ENCODE measurements at places on chromosomes 11 and 22.

GRCh38 chr11:25612806-25613205 is 719.1 kb upstream of the ANO3 start:
- DNase-seq, result no peak

DNA sequence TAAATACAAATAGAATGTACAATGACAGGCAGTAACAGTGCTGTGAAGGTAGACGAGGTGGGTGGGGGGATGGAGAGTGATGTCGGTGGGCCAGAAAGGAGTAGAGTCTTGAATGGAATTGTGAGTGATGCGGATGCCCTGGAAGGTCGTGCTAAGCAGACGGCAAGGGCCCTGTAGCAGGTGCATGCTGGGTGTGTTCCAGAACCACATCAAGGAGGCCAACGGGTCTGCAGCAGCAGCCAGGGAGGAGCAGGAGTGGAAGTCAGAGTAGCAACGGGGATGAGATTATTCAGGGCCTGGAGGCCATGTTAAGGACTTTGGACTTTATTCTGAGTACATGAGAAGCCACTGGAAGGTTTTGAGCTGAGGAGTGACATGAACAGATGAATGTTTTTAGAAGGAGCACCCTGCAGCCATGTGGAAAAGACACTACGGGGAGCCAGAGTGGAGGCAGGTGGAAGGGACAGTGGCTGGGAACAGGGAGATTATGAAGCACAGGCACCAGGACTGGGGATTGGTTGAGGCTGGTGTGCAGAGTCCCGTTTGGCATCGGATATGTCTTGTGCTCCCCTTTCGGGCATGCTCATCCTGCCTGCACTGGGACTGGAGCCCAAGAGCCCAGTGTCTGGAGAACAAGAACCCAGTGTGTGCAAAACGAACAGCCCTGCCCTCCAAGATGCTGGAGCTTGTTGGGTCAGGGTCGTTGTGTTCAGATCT is 74.1 kb downstream of the COMMD9 start:
- no peak for DNase-seq

DNA sequence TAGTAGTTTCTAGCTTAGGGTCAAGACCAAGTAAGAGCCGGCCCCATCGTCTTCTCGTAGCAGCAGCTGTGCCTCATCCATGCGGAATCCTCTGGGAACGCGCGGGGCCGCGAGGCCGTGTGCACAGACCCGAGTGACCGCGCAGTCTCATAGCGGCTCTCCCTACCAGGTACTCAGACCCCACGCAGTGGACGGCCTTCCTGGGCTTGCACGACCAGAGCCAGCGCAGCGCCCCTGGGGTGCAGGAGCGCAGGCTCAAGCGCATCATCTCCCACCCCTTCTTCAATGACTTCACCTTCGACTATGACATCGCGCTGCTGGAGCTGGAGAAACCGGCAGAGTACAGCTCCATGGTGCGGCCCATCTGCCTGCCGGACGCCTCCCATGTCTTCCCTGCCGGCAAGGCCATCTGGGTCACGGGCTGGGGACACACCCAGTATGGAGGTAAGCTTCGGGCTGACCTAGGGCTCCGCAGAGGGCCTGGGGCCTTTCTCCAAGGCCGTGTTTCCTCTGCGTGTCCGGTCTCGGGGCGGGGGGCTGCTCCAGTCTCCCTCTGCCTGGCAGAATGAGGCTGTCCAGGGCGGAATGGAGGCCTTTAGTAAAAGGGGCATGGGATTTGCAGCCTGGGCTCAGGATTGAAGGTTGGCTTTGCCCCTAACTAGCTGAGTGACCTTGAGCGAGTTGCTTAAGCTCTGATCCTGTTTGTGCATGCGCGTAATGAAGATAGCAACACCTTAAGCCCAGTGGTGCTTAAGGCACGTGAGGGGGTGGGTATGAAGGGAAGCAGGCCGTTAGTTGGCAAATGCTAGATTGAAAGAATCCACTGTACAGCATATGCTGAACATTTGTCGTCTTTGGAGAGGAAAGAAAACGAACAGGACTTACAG is 48.9 kb downstream of the ST14 start:
- no peak for DNase-seq

DNA sequence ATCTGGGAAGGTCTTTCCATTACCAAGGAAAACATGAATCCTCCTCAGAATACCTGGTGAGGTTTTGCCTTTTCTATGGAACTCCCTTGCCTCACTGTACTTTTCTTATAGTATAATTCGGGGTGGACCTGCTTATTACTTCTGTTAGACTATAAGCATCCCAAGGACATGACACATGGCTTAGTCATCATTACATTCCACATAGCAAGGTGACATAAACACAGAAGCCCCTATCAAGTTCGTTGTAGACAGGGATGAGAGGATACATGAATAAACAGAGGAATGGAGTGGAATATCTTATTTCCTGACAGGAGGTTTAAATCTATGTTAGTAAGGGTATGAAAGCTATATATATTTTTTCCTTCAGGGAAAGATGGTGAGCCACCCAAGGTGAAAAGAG is 532.2 kb upstream of the CCDC90B start:
- DNase-seq, result no peak

- no peak for DNase-seq
These were observed 81.2 kb downstream of the GUCY1A2 start for GRCh38 chr11:106937111-106937510.

DNA sequence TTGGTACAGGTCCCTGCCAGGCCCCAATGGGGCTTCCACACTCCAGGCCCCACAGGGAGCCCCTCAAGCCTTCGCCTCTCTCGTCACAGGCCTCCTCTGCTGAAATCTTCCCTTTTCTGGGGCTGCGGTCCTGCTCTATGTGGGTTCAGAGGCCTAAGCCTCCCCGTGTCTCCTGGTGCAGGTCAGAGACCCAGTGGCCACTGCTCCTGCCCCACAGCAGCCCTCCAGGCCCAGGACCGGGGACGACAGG is 5.9 kb upstream of the IFITM3 start:
- DNase-seq, result no peak

- no peak for DNase-seq
These were observed 72.7 kb downstream of the BRD1 start for GRCh38 chr22:49754696-49755630.

DNA sequence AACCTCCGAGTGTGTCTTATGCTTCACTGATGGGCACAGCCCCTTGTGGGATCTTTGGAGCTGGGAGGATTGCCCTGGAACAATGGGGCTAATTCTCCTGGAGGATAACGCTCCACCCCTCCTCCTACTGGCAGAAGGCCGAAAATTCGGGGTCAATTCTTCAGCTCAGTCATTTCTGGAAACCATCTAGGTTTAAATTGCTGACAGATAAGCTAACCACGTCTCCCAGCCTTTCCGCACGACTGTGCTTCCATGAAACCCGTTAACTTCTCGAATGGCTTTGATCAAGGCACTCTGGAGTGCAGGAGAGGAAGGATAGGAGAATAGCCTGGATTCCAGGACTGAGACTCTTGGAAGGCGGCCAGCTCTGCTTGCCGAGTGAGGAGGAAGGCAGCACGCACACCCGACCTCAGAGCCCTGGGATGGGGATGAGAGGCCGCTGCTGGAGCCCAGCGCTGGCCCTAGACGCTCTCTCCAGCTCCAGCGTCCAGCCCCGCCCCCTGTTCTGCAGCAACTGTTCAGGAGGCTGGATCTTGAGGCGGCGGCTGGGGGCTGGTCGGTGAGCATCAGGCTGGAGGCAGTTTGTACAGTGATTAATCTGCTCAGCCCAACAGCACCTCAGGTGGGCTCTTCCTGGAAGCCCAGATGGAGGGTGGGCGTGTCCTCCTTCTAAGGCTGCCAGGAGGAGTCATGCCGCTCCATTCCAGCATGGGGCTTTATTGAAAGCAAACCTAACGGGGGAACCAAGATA is 176.7 kb upstream of the NCAM1 start:
- DNase-seq, result no peak

GRCh38 chr11:57515332-57516060 is at the start of gene SLC43A1:
TSS of gene SLC43A1 (minus strand) at chr11:57515702. CDS start at chr11:57514111, 1,591 bp downstream.
- DNase-seq, result no peak

- no peak for DNase-seq
These were observed 11.5 kb downstream of the PKNOX2 start for GRCh38 chr11:125175896-125176575.

DNA sequence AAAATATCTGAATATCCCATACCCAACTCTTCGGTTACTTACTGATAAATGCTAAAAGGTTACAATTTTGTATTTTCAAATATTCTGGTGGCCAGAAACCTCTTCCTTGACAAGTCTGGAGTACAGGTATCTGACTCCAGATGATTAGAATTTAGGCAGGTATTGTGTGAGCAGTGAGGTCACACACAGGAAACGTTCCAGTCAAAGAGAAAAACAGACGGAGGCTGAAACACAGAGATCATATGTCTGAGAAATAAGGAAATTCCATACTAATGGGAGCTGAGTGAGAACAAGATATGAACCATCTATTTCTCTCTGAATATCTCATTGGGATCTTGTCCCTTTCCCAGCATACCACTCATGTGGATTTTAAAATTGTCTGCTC is 89.4 kb upstream of the IGLL5 start:
- DNase-seq, result no peak

DNA sequence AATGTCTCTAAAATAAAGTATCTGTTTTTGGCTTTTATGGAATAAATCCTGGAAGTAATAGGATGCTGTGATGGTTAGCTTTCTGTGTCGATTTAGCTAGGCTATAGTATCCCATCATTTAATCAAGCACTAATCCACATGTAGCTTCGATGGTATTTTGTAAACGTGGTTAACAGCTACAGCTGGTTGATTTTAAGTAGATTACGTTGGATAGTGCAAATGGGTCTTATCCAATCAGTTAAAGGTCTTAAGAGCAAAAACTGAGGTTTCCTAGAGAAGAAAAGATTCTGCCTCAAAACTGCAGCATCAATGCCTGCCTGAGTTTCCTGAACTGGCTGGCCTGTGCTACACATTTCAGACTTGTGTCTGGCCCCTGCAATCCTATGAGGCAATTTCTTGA is 314.2 kb upstream of the SORL1-AS1 start:
- no peak for DNase-seq

DNA sequence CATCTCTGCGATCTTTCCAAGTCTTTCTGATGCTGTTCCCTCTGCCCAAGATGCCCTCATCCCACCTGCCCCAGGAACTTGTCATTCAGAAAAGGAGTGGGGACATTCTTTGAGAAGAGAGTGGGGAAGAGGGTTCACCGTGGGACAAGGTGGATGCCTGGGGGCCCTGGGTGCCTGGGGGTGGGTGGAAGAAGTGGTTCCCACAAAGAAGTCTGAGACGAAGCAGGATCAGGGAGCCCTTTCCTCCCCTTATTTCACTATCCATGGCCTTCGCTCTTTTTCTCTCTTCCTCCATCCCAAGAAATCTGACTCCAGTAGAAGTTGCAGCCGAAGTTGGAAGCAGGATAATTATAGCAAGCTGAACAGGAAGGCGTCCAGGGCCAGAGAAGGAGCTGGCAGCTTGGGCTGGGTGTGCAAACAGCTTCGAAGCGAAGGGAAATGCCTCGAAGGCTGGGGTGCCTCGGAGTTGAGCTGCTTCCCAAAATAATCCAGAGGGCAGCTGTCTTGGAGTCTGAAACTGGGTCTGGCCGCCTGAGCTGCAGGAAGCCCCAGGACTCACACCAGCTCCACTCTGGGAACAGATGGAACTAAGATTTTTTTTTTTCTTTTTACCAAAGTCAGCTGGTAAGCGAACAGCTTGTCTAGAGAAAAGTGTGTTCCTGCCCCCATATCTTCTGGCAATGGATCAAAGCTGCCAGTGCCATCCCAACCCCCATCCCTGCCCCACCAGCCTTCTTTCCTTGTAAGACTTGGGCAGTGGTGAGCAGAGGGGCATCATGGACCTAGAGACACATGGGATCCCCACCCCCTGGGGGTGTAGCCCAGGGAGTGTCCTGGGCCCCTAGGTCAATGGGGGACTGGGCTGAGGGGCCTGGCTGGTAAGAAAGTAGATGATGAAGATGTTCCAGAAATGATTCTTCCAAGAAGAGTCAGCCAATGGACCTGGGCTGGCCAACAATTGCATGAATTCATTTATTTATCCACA is 31.5 kb downstream of the PARVG start:
- DNase-seq, result no peak

DNA sequence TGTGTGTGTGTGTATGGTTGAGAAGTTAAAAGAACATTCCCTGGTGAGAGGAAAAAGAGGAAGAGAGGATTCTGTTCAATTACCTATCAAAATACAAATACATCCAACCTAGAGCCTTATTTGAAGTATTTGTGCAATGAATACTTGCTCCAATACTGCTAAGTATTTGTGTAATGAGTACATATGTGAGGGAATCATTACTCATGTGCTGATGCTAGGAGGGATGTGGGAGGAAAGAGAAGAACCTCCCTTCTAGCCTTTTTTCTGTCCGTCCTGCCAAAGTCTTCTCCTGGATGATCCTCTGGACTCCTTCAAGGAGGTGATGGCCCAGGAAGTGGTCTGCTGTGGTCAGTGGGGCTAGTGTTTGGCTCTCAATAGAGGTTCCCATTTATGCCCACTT is 36.0 kb upstream of the ACCSL start:
- no peak for DNase-seq

- no peak for DNase-seq
These were observed 461.3 kb upstream of the FAT3 start for GRCh38 chr11:91763331-91763730.

DNA sequence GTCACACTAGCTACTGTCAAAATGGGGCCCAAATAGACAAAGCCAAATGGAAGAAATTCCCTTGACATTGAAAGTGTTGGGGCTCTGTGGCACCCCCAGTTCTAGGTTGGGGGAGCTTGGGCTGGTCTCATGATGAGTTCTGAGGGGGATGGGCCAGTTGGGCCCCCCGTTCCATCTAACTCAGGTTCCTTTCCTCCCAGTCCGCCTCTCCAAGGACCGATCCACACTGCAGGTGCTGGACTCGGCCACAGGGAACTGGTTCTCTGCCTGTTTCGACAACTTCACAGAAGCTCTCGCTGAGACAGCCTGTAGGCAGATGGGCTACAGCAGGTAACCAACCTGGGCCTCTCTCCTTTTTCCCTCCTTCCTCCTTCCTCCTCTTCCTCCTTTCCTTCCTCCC is 17.7 kb upstream of the SMIM35 start:
- DNase-seq, result no peak

DNA sequence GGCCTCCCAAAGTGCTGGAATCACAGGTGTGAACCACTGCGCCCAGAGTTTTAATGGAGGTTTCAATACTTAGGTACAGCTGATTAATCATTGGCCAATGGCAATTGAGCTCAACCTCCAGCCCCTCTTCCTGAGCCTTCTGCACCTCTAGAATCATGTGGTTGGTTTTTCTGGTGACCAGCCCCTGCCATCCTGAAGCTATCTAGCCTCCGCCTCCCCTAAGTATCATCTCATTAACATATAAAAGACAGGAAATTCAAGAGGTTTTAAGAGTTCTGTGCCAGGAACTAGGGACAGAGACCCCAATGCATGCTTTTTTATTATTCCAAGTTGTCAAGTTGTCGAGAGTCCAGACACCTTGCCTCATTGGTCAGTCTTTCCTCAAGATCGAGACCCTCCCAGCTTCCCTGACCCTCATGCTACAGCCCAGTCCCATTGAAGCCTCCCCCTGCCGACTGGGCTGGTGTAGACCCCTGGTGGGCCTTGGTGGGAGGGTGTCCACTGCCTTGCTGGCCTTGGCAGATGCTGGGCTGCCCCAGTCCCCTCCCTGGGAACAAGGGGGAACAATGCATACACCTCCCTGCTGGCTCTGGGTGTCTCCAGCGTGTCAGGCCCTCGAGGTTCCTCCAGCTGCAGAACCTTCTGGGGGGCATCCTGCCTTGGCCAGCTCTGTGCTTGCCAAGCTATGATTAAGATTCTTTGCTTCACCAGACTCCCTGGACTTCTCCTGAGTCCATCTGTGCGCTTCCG is 148.0 kb downstream of the CTTN start:
- no peak for DNase-seq

All from stimulated activated CD8-positive, alpha-beta memory T cell treated with anti-CD3 and anti-CD28 coated beads, Interleukin-4, amount 100 ng/mL, for 1 hour (primary cell).